Posterior vena cava (tissue), 2 donors: ENCODE measurements at places on chromosomes 3 and 15. TPM values are rescaled to one million over a fixed set of nuclear protein-coding genes. Genes with fewer than 3 reads are reported as not detected.

- DNase-seq = no peak
These were observed 237.8 kb upstream of the GADL1 start for GRCh38 chr3:31132132-31132769.

- no peak for DNase-seq
These were observed 98.6 kb upstream of the KLF13 start for GRCh38 chr15:31228011-31228484.

GRCh38 chr3:171503817-171504216 is 43.6 kb upstream of the TNIK start:
- DNase-seq = no peak

- no peak for DNase-seq
These were observed 168.0 kb upstream of the SMAD3 start for GRCh38 chr15:66897416-66897815.

- DNase-seq = no peak
These were observed 545.0 kb upstream of the TBL1XR1 start for GRCh38 chr3:177742273-177742672.

TRPC1 gene
- total RNA-seq = 27.9 TPM

ATP2B2 gene
- total RNA-seq = 0.29 TPM

TM4SF4 gene
- total RNA-seq = 0.60 TPM
